ENCODE measurements at places on chromosomes 7 and 10.

GRCh38 chr10:60348982-60349381 lies 40.7 kb downstream of the ANK3 start:
- no peak for DNase-seq

GRCh38 chr10:96289218-96289910 lies 14.9 kb upstream of the DNTT start:
- DNase-seq: peak; percentile 26

DNA sequence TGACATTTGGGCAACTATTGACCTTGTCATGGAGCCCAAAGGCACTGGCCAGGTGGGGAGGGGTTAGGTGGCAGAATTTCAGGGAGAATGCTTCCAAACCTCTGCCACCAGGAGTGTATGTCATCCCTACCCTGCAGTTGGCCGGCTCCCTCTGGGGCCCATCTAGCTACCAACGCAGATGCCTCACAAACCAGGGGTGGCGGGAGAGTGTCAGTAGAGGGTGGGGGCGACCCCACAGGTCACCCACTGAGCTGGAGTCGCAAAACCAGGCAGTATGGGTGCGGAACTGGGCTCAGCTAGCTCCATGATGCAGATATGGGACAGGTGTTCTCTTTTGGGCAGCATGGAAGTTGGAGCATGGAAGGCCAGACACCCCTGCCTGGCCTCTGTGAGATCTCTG lies 51.4 kb downstream of the FAM241B start:
- no peak for DNase-seq

GRCh38 chr7:67928141-67928540 lies 931.5 kb downstream of the TYW1 start:
- DNase-seq: no peak

GRCh38 chr7:64602518-64602917 lies 39.6 kb upstream of the ZNF680 start:
- DNase-seq: no peak

- DNase-seq: no peak
Observed at GRCh38 chr10:14787938-14788337, 13.2 kb upstream of the FAM107B start.

GRCh38 chr7:6128205-6128604 lies 97.0 kb downstream of the ANKRD61 start:
- no peak for DNase-seq

DNA sequence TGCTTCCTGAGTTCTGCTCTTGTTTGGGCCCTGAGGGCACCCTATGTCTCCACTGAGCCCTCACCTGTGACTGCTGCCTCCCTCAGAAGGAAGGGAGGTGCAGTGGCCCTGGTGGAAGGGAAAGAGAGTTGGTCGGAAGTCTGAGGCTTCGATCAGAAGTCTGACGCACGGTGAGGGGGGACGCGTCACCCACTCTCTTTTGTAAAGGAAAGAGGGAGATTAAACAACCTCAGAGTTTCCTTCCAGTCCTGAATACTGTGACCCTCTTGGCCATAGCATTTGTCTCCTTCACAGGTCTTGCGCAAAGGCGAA lies 31.4 kb upstream of the TRIM8 start:
- no peak for DNase-seq

DNA sequence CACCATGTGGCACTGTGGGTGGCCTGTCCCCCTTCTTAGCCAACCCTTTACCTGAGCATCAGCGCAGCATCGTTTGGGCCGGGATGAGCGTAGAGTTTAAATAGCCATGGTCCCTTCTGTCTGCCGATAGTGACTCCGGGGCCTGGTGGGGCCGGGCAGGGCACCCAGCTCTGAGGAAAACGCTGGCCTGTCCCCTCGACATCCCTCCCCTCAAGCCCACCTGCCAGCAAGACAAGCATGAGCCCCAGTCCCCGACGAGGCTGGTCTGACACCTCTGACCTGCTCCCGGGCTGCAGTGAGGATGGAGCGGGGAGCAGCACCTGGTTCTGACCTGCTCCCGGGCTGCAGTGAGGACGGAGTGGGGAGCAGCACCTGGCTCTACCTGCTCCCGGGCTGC lies 31.1 kb upstream of the CNPY1 start:
- DNase-seq: no peak

- DNase-seq: no peak
Observed at GRCh38 chr10:101466016-101466912, 112.3 kb downstream of the BTRC start.

DNA sequence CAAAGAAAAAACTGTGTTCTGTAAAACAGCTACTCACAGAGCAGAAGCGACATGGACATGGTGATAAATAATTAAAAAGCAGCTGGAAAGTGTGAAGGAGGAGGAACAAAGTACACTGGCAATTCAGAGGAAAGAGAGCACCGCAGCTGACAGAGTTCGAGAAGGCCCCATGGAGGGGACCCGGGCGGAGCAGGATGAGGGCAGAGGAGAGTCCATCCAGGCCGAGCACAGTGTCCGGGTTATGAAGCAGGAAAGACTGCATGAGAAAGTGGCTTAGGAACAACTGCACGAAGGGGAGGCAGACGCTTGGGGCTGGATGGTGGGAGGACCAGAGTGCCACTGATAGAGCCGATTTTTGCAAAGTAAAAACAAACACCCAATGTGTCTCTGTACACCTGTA lies 185.5 kb downstream of the ZMYND11 start:
- DNase-seq: no peak

- no peak for DNase-seq
Observed at GRCh38 chr7:118755067-118755625, 530.6 kb downstream of the ANKRD7 start.

GRCh38 chr10:10855151-10855581 lies 162.5 kb upstream of the CELF2 start:
- no peak for DNase-seq

DNA sequence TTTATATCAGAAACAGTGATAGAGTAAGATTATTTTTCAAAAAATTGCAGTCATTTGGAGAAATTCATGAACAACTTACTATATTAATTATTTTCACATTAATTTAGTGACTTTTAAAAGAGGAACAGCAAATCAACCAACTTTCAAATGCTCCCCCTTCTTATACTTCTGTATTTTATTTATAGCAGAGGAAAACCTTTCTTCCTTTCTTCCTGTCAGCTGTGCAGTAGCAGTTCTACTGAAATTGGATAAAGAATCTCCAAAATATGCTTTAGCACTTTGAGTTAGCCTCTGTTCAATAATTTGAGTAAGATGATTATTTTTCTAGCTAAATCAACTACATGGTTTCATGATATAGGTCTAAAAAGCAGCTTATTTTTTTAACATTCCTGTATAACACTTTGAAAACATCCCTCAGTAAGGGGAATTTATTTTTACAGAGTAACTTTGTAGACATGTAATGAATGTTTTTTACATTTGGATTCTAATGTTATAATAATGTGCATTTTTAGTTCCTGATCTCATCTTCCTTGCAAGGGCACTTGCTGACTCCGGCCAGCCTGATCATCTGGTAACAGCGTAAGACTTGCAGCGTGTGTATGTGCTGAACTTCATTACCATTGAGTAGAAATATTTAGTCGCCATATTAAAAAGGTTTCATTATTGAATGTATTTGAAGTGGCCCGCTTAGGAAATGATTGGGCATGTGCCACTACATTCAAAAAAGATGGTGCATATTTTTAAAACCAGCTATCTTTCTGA lies 158.3 kb upstream of the HDAC9 start:
- no peak for DNase-seq

DNA sequence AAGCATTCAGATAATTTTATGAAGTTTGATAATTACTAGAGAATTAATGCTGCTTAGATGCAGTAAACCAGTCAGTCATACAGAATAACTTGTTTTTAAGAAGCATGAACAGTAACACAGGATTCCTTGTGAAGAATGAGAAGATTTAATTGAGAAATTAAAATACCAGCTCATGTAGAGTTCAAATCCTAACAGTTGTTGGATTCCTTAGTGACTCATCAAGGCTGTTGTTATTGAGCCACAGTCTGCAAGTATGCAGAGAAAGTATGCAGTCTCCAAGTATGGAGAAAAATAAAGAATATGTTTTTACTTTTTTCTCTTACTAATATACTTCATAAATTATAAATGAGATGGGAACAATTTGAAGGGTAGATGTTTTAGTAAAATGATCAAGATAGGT lies 30.2 kb upstream of the CYP26C1 start:
- no peak for DNase-seq

DNA sequence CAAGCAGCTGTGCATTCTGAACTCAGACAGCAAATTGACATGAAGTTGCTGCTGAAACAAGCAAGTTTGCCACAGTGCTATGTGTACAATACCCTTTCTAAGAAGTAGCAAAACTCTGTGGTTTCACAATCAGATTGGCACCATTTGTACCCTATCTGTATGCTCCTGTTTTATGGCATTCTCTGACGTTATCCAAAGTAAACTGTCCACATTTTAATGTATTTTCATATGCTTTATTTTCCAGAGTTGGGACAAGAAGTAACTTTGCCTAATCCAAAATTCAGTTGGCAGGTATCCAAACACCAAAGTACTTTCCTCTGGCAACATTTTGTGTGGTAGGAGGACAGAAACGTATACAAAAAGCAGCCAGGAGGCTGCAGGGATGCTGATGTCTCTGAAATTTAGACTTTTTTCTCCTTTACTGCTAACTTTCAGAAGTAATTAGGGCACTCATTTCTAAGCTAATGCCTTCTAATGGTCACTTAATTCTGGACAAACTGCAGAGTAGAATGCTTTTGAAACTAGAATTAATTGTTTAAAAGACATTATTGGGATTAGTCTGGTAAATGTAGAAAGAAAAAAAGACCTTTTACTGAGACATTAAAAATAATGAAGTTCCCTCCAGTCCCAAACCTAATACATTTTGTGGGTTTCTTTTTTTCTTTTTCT lies 414.7 kb upstream of the NRP1 start:
- no peak for DNase-seq

- peak; percentile 85 for DNase-seq
Observed at GRCh38 chr7:71145906-71146901, 14.3 kb downstream of the GALNT17 start.

GRCh38 chr7:132758986-132759385 lies 182.7 kb upstream of the PLXNA4 start:
- DNase-seq: no peak

GRCh38 chr10:5775685-5776084 lies 37.5 kb downstream of the GDI2 start:
- no peak for DNase-seq

- DNase-seq: peak; percentile 76
Observed at GRCh38 chr10:14184841-14185315, 145.8 kb downstream of the FRMD4A start.

DNA sequence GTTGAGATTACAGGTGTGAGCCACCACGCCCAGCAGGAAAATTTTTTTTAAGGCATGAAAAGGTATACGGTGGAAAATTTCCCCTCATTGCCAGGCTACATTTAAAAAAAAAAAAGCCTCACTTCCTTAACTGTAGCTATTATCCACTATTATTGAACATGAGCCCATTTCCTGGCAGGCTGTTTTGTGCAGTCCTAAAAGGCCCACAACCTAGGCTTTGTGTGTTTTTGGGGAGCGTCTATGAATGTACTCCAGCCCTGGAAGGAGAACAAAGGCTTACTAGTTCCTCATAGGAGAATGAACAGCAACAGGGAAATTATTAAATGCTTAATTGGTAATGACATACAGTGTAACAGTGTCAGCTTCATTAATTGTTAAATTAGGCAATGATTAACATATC lies 111.0 kb downstream of the ABLIM1 start:
- DNase-seq: no peak

Data from ELF-1 (cell line).